ENCODE measurements at places on chromosomes 7 and 10.

DNA sequence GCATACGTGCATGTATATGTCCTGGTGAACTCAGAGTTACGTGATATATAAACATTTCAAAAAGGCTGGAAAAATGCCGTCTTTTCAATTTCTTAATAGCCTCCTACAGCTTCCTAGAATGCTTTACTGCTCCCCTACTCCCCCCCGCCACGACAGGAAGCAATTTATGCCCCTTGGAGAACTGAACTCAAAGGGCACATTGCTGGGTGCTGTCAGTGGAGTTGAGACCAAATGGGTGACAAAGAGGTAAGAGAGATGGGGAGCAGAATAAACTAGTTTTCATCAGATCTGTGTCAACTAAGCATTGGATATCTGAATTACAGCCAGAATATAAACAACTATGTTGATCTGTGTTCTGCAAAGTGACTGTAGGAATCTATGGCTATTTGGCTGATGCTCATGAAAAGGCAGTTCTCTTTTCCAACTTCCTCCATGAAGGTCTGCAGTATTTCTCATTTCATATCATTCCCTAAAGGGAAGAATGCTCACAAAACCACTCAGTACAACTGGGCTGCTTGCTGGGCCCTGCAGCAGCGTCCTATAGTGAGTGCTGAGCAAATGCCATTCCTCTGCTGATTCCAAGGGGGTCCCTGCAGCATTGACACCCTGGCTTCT lies 171.3 kb upstream of the HPS1 start:
- DNase-seq = no peak

DNA sequence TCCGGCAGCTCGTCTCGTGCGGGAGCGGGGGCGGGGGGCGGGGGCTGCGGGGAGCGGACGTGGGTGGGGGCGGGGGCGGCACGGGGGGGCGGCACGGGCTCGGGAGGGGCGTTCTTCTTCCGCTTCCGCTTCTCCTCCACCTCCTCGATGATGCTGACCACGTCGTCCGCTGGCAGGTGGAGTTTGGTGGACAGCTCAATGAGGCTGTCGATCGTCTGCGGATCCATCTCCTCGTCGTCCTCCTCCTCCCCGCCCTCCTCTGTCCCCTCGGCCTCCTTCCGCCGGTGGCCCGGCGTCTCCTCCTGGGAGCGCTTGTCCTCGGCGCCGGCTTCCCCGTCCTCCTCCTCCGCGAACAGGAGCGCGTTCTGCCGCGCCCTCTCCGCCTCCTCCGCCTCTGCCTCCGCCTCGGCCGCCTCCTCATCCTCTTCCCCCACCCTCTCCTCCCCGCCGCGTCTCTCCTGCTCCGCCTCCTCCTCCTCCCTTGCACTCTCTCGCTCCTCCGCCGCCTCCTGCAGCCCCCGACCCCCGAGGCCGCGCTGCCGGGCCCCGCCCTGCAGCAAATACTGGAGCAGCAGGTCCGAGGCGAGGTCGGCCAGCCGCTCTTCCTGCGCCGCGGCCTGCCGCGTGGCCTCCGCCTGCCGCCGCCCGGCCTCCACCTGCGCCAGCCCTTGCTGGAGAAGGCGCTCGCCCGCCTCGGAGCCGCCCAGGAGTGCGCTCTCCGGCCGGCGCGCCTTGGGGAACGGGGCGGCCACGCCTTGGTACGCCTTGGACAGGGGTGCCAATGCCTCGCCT lies 1.9 kb downstream of the VGF start:
- no peak for DNase-seq

- DNase-seq = no peak
Measured at GRCh38 chr10:131207176-131207575, 104.3 kb downstream of the TCERG1L start.

GRCh38 chr10:132421847-132422751 lies 25.1 kb downstream of the PWWP2B start:
- no peak for DNase-seq

- no peak for DNase-seq
Measured at GRCh38 chr7:116616555-116617059, 55.4 kb upstream of the MET start.

GRCh38 chr7:106367018-106367420 lies 82.2 kb upstream of the NAMPT start:
- no peak for DNase-seq

DNA sequence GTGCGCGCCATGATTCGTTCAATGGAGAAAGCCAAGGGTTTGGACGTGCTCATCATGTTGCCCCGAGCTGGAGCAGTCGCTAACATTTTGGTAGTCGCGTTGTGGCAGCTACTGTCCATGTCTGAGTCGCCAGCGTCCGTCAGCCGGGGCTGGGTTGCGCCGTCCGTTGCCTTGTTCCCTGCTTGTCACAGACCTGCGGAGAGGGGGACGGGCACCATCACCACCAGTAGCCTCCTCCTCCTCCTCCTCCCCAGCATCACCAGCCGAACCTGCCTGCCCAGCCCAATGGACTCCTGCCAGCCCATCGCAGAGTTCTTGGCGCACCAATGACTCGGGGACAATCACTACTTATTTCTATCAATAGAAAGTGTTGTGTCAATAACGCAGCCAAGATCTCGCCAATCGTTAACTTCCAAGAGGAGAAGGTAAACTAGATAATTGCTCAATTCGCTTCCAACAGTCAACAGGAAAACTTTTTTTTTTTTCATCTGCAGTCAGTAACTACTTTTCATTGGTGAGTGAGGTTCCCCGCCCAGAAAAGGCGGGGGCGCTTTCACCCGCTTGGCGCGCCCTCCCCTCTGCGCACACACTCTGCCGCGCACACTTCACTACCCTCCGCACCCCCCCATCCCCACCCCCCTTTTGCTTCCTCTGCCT lies at the start of gene FEZF1:
Gene FEZF1 (minus strand): TSS at position 432 of the 657 bp plus-strand sequence. CDS start 313 bp downstream, at position 119.
- no peak for DNase-seq

GRCh38 chr10:38118072-38118807 lies 24.1 kb downstream of the ZNF37A start:
- no peak for DNase-seq

GRCh38 chr10:20535897-20536881 lies 360.9 kb downstream of the NEBL start:
- no peak for DNase-seq

DNA sequence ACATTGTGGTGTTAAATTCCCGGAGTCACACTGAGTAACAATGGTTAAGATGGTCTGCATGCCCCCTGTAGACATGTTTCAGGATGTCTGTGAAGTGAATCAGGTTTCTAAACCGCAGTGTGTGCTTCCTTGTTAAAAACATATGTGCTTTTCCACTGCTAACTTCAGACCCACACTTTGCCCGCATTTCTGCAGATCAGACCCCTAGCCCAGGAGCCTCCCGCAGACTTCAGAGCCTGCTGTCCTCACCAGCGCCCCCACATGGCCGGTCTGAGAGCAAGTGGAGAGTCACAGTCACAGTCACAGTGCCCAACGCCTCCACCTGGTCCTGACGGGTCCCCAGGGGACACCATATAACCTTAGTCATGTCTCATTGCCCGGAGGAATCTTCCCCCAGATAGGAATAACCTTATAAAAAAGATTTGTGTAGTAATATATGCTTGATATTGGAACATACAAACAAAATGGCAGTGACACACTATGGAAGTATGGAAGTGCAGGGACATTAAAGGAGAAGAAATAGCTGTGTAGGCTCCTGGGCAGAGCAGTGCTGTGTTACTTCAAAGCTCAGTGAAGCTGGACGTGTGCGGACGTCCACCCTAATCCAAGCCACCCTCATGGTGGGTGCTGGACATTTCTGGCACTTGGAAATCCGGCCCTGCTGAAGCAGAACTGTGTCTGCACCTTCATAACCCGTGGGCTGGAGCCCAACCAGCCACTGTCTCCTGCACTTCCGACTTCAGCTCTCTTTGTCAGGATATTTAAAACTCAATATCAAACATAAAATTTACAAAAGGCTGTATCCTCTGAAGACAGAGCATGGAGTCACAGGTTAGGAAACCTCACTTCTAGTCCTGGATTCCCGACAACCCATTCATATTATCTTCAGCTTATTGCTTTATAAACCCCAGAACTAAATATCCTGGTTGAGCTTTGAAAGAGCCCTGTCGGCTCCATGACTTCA lies 29.0 kb downstream of the GSTO2 start:
- DNase-seq = no peak

DNA sequence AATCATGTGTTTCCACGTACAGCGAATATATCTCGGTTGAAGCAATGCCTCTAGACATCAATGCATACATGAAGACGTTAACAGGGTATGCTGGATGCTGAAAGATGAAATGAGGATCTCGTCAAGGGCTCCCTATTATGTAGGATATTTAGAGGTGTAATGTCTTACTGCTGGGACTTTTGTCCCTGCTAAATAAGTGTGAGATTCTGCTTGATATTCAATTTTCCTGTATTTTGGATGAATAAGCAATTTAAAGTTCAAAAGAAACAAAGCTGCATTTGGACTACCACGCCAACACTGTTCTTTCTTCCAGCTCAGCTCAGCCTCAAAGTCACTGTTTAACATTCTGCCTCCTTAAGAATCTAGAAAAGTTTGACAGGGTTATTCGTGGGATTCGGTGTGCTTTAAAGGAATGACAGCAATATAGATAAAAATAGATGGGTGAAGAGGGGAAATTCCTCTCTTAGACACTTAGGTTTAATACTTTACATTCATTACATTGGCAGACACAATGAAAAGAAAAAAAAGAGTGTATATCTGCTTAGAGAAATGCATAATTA lies 110.1 kb upstream of the RHEB start:
- DNase-seq = no peak

DNA sequence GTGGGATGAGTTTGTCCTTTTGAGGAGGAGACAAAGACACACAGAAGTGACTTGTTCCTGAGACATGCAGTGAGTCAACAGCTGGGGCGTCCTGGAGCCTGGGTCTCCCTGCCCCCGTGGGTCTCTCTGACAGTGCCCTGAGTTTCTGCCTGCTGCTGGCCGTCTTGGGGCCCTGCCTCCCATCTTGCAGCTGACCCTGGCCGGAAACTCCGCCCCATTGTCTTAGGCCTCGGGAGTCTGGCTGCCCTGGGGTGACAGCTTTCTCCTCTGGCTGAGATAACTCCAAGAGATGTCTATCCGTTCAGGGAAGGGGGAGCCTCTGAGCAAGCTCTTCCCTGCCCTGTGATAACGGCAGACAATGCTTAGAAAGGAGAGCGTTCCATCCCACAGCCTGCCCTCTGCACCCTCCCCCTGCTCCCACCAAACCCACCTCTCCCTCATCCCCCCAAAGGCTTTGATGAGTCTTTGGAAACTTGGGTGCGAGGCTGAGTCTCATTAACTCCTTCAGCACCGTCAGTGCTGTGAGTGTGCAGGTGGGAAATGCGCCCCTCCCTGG lies 69.5 kb upstream of the PODXL start:
- DNase-seq = no peak

All from GM18507 (cell line).